ENCODE measurements at places on chromosomes 16 and 17.

DNA sequence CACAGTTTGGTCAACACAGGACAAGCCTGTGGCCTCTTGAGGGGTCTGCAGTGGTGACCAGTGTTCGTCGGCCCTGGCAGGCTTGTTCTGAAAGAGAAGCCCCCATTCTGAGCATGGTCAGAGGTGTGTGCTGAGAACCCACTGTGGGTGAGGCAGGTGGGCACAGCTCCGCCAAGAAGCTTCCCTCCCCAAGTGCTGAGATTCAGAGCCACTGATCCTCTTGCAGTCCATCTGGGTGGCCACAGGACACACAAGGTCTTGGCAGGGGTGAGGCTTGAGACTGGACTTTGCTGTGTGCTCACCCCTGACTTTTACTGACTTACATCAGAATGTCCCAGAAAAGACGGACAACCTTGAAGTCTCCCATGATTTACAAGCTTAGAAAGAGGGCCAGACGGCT lies 18.7 kb downstream of the MPRIP start:
- no peak for DNase-seq

DNA sequence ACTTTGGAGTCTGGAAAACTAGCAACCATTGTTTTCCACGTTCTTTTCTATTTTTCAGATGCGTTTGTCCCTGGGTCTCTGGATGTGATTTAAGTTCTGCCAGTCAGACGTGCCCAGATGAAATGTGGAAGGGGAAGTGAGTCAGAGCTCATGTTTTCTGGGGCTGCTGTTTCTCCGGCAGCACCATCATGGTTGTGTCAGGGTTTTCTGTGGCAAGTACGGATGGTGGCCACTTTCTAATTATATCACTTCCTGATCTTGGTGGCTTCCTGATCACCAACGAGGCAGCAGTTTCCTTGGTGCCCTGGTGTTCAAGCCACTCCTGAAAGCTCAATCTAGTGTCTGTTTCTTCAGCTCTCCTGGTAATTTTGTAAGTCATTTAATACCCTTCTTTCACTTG lies 31.4 kb upstream of the PMFBP1 start:
- DNase-seq: peak; percentile 48

DNA sequence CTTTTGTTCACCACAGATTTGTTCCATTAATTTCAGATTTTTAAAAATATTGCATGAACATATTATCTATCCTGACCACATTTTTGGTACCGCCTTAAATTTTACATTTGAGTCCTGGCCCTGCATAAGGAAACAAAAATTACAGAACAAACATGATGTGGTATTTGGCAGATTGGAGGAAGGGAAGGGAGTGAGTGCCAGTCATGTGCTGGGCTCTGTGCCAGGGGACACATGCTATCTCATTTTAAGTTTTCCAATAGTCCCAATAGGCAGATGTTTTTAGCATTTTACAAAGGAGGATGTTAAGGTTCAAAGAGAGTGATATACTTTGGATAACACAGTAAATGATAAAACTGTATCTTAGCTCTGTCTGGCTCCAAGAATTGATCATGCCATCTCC lies 185.1 kb downstream of the CDK5R1 start:
- DNase-seq: peak; percentile 20

DNA sequence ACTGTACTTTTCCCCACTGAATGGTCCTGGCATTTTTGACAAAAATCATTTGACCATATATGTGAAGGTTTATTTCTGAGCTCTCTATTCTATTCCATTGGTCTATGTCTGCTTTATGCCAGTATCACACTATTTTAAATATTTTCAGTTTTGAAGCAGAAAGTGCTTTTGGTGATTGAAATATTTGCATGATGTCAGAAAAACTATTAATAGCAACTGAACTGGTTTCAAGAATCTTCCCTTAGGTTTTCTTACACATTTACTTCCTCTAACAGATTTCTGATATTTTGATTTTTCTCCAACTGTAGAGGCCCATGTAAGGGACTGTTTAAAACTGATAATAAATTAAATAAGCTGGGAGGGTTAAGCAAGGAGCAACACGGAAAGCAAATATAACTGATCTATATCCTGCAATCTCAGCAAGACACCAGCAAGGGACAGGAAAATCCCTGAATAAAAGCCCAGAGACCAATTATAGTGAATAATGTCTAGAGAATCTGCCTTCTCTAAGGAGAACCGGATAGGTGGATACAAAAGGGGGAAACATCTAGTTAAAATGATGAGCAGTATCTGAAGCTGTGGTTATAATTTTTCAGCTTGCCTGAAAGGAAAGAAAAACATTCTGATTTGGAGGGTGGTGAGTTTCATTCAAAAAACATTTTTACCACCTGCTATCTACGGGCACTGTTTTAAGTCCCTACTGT lies 80.9 kb upstream of the STAC2 start:
- peak; percentile 42 for DNase-seq

- peak; percentile 88 for DNase-seq
These were observed 52.5 kb upstream of the MTSS2 start for GRCh38 chr16:70738083-70738977.

DNA sequence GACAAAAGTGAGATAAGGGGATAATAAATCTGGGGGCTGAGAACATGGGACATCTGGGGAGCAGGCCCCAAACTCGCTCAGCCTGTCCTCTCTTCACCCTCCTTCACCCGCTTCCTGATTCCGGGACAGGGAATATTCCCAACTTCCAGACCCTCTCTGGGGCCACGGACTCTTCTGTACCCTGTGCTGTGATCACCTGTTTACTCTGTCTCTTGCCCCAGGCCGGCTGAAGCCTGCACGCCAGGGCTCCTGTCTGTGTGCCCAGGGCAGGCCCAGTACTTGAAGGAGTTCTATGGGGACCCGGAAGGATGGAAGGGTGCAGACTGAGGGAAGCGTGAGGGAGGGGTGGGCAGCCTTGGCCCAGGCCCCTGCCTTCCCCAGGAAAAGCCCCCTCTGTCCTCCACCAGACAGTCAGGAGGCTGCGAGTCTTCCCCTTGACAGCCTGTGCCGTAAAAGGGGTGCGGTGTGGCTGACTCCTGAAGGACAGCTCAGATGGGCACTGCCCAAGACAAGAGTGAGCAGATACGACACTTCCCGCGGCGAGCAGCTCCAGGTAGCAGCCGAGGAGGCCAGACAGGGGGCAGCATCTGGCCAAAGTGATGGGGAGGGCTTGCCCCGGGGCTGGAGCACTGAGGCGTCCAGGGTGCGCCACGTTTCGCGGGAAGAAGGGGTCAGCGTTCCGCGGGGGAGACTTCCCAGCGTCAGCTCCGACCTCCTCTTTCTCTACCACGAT lies 1.0 kb upstream of the CCNF start:
- DNase-seq: peak; percentile 25

DNA sequence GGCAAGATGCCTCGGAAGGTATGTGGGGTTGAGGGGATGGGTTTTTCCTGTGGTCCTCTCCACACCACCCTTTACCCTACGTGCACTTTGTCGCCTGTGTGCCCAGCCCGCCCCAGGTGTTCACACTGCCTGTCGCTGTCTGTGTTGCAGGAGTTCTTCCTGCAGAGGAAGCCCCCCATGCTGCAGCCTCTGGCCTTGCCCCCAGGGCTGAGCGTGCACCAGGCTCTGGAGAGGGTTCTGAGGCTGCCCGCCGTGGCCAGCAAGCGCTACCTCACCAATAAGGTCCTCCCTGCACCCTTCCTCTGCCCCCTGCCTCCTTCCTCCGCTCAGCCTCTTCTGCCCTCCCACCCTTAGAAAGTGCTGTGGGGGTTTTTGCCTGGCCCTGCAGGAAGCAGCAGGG lies 15.2 kb downstream of the PFAS start:
- DNase-seq: no peak

GRCh38 chr17:39791111-39791992 lies 53.6 kb downstream of the GRB7 start:
- DNase-seq: no peak

DNA sequence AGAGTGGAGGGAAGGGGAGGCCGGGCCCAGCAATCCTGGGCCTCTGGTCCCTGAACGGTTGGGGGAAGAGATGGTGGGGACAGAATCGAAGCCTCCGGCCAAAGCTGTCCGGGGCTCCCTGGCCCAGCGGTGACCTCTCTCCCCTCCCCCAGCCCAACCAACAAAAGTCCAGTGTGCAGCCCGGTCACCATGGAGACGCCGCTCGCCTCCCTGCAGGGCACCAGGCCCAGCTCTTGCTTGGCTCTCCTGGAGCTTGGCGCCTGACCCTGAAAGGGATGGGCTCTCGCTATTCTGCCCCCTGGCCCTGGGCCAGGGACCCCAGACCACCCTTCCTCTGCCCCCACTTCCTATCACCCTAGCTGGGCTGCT lies 1.3 kb downstream of the METRN start:
- peak; percentile 29 for DNase-seq

DNA sequence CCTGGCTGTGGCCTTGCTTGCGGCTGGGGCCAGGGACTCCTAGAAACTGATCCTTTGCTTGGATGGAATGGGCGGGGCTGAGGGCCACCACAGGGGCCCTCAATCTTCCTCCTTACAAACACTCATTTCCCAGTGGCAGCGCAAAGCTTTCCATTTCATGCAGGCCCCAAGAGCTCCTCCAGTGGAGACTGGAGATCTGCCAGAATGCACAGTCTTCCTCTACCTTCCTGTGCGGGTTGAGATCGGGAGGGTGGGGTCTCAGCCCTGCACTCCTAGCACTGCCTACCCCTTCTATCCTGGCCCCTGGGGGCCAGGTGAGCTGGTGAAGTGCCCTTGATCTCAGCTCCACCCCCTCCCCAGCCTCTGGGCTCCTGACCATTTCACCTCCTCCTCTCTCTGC lies 1.7 kb downstream of the NRN1L start:
- DNase-seq: no peak

- peak; percentile 78 for DNase-seq
These were observed 21.8 kb upstream of the ASGR2 start for GRCh38 chr17:7136266-7136877.

DNA sequence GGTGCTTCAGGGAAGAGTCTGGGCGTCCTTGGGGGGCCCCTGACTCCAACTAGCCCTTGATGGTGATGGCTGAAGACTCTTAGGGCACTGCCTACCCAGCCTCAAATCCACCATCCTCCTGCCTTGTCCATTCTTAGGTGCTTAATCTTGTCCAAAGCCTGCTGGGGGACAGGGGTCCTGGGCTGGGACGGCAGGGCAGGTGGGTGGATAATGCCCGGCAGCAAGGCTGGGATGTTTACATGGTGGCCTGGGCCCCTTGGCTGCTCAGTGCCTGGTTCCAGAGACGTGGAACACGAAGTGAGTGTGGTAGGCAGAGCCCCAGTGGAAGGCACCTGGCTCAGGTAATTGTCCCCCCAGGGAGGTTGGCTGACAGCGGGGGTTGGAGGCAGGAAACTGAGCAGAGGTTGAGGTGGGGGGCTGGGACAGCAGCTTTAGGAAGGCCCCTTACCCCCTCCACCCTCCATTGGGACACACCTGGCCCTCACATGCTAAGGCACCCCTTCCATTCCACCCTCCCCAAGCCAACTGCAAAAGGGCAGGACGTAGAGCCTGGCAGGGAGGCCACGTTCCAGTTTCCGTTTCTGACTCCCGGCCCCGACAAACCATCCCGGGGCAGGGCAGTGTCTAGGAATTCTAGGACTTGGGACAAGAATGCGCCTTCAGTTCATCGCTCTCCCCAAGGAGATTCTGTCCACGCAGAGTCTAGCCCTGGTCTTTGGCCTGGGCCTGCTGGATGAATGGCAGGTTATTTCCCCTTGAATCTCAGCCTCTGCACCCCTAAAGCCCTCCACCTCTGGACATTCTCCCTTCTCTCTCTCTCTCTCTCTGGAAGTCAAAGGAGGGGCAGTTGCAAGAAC lies 1.9 kb downstream of the FOXJ1 start:
- no peak for DNase-seq

- no peak for DNase-seq
These were observed 269.0 kb downstream of the WWOX start for GRCh38 chr16:78368121-78369102.
